ENCODE measurements at places on chromosomes 3 and 15.

- DNase-seq, result no peak
Measured at GRCh38 chr3:196335503-196335948, 2.7 kb downstream of the TM4SF19 start.

DNA sequence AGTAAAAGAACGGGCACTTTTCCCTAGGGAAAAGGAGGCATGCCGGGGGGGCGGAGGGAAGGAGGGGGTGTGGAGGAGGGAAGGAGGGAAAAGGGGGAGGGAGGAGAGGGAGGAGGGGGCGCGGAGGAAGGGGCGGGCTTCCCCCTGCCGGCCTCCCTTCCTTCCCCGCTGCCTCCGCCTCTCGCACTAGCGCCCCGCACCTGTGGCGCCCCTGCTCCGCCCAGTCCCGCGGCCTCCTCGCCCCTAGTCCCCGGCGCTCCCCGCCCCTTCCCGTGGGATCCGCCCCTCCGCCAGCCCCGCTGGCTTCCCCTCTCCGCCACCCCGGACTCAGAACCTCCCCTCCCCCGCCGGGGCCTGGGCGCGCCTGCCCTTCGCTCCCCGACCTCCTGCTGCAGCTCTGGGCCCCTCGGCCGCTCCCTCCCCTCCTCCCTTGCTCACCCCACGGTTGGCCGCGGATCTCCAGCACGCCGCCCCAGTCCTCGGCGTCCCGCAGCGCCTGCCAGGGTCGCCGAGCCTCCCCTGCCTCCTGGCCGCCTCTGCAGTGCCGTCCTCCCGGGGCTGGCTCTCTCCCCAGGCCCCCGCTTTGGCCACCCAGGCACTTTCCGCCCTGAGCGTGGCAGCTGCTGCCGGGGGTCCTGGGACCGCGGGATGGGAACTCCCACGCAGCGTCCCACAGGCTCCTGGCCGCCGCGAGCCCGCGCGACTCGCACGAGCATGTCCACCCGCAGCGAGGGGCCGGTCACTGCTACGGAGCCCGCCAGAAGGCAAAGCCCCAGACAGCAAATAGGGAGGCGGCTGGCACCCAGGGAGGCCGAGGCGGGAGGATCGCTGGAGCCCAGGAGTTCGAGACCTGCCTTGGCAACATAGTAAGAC is 147.4 kb downstream of the TJP1 start:
- no peak for DNase-seq

- no peak for DNase-seq
Measured at GRCh38 chr3:134874737-134875413, 79.8 kb downstream of the EPHB1 start.

DNA sequence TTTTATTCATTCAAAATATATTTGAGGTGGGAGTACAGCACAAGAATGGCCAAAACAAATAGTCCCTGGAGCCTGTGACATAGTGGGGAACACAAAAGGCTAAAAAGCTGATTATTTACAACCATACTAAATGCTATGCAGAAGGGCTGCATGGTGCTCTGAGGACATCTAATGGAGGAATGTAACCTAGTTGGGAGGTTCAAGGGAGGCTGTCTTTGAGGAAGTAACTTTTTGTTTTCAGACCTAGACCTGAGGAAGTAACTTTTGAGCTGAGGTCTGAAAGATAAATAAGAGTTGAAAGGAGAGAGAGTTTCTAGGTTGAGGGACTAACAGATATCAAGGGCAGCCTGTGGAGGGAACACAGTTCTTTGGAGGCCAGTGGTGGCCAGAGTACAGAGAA is 34.8 kb upstream of the RASA2 start:
- no peak for DNase-seq

- DNase-seq, result no peak
Measured at GRCh38 chr3:194472290-194472920, 14.4 kb downstream of the ATP13A3 start.

- DNase-seq, result no peak
Measured at GRCh38 chr3:164918905-164919304, 159.4 kb downstream of the SI start.

DNA sequence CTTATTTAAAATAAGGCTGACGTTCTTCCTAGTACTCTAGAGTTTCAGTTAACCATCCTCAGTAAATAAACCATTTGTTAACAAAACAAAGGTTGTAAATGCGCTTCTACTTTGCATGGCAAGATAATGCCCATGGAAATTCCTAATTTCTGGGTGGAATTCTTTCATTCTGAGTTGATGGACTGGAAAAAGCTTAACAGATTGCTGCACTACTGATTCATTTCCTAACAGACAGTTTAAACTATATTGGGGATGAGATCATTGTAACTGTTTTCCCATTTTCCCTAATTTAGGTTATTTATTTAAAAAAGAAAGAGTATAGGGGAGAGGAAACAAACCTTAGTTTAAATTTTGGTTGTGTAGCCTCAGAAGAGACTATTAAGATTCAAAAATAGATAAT is 342.2 kb downstream of the NLGN1 start:
- DNase-seq, result no peak

DNA sequence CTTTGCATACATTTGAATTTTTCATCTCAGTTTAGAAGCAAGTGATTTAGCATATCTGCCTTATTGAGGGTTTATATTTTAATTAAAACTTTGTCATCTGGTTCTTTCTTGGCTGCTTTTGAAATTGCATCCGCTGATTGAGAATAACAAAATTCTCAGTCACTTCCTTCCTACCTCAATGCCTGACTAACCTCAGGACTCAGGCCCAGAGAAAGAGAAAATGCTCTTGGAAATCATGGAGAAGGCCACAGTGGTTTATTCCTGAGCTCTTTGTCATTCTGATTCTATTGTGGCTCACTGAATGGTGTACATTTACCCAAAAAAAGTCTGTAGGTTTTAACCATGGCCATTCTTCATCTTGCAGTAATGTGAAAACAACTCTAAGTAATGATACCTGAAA is 533.9 kb downstream of the TBL1XR1 start:
- no peak for DNase-seq

- no peak for DNase-seq
Measured at GRCh38 chr3:10470120-10471053, 35.0 kb downstream of the ATP2B2 start.

DNA sequence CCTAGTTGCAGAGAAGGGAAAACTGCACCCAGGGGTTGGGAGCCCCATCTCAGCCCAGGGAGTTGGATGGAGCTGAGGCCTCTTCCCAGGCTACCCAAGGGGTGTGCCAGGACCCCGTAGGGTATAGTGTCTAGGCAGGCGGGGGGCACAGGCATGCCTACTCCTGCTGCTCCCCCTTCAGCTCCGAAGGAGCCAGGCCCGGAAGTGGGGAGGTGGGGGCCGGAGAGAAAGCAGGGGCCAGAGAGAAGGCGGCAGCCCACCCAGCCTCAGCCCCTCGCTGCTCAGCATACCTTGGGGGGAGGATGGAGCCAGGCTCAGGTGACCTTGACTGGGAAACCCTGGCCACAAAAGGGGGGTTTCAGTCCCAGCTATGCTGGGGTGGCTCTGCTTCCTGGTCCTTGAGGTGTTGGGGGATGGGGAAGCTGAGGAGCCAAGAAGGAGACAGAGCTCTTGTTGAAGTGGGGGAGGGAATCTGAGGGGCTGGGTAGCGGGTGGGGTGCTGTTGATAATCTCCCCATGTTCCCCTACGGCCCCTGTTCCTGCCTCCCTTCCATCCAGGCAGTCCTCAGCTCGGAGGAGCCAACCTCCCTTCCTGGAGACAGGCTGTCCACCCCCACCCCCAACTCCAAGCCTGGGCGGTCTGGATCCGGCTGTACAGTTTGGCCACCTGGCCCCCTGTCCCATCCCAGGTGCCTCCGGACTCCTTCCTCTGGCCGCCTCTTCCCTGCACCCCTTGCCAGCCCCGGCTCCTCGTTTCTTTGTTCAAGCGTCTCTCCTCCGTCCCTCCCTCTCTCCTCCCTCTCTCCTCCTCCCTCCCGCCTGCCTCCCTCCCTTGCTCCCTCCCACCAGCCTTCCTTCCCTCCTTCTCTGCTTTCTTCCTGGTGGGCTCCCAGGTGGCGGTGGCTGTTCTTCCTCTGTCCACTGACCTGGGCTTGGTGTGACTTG is 1.7 kb downstream of the SEMA3F start:
- no peak for DNase-seq

DNA sequence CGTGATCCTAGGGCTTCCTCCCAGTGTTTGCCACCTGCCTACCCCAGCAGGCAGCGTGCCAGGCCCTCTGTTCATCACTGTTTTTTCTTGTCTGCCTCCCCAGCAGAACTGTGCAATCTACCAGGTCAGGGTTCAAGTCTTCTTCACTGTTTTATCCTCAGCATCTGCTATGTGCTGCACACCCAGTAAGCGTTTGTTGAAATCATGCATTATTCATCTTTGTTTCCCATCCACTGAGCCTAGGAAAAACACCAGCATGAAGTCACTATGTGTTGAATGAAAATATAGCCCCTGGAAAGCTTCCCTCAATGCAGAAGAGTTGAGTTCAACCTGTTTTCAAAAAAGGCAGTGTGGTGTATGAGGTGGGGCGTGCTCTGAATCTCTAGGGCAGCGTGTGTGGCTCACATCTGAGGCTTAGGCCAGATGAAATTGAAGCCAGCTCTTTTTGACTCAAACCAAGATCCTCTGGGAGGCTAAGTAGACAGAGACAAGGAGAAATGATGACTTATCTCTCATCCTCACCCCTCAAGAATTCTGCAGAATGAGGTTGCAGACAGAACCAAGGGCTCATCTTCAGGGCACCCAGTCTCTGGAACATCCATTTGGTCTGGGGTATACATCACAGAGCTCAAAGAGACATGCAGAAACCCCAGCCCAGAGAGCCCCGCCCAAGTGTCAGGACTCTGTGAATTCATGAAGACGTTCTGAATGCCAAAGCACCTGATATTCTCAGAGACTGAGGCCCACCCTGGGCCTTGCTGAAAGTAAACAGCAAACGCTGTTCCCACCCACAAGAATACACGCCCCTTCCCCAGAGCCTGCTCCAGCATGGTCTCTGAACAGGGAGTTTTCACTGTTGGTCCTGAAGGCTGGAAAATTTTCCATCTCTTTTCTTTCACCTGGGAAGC is 5.7 kb upstream of the CAV3 start:
- no peak for DNase-seq

GRCh38 chr15:59232476-59232875 is 25.8 kb downstream of the LDHAL6B start:
- DNase-seq, result no peak

DNA sequence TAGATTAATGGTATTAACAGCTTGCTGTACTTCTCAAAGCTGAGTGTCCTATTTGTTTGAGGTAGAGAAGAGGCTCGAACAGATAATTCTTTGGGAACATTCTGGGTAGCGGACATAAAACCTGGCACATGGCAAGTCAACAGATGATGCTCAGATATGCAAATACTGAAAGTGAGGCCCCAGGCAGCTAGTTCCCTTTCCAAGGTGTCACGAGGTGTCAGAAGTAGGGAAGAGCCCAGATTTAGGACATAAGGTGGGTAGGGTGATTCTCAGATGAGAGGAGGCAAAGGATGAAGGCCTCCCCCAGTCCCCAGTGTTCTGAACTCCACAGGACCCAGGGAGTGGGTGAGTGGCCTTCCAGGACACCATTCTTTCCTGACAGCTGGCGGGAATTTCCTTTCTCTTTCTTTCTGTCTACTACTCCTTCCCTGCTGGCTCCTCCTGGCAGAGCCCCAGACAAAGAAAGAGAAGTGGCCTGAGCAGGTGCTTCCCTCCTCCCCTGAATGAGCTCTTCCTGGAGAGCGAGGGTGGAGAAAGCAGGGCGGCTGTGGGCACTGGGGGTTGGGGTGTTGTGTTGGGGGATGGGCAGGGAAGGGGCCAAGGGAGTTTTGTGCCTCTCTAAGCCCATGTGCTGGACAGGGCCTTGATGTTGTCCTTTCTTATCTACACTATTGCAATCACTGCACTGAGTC is 87.5 kb downstream of the CORO2B start:
- no peak for DNase-seq

GRCh38 chr3:37129871-37130270 is 44.5 kb downstream of the LRRFIP2 start:
- no peak for DNase-seq

- no peak for DNase-seq
Measured at GRCh38 chr3:141360888-141361598, 7.3 kb upstream of the ZBTB38 start.

GRCh38 chr3:184611607-184612281 is 50.2 kb downstream of the EPHB3 start:
- no peak for DNase-seq

GRCh38 chr15:63463036-63463435 is 41.4 kb upstream of the USP3 start:
- DNase-seq, result no peak

- no peak for DNase-seq
Measured at GRCh38 chr15:52262364-52262763, 33.2 kb downstream of the MYO5C start.

DNA sequence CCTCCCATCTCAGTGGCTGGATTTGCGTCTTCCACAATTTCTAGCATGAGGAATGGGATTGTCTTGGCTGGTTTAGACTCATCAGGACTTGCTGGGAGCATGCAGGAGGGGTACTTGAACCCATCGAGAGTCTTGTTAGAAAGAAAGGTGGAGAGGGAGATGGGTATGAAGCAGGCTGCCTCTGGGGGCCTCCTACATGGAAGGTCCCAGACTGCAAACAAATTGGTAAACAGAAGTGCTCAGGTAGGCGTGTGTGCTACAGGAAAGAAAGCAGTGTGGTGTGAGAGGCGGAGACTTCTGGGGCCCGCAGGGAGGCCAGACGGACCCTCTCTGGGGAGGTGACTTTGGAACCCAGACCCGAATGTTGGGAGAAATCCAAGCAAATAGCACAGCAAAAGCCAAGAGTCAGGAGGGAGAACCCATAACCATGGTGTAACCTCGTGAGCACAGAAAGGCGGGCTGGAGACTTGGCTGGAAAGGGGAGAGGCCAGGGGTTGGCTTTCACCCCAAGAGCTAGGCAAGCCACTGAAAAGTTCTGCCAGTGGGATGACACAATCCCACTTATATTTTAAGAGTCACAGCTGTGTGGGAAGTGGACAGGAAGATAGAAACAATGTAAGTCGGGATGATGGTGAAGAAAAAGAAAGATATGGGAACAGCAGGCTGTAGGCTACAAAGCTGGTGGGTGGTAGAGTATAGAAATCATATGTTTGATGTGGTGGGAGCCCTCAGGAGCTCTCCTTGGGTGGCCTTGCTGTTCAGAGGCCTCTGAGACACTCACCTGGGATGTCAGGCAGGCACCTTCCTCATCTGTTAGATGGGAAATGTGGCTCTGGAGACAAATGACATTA is 130.1 kb upstream of the PRR20G start:
- no peak for DNase-seq

- DNase-seq, result no peak
Measured at GRCh38 chr3:161142486-161142885, 37.3 kb upstream of the B3GALNT1 start.

Data from stimulated activated effector memory CD8-positive, alpha-beta T cell treated with anti-CD3 and anti-CD28 coated beads, Interleukin-12 subunit alpha, Interleukin-12 subunit beta, amount 100 ng/mL, for 72 hours (primary cell).